M059J (cell line): ENCODE measurements at places on chromosomes 13 and 19. TPM values are rescaled to one million over a fixed set of nuclear protein-coding genes. Genes with fewer than 3 reads are reported as not detected.
A peak's percentile ranks its signal among the peaks of the same experiment; 100 is the strongest.

Gene FUT3
- not detected in 2 replicates for total RNA-seq

DNA sequence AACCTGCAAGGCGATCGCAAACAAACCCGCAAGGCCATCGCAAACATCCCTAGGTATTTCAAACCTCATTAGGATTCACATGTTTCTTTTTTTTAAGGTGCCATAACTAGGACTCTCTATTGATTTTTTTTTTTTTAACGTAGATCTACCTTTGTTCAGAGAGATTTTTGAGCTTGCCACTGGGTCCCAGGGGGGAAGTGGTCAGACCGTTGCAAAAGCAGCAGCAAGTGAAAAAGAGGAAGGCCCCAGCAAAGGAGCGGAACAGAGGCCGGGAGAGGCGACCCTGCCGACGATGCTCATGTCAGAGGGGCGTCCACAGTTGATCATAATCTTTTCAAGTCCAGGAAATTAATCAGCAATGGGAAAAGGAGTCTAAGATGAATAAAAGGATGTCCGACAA is 32.7 kb upstream of the FLT1 start:
- DNase-seq: no peak

Gene LAMP1
- 167 and 230 TPM in 2 replicates for total RNA-seq

Gene CACNG8
- total RNA-seq: 0.15 TPM in 1 of 2 replicates, not detected in the other

- no peak for DNase-seq
Observed at GRCh38 chr19:38701455-38702063, 42.7 kb downstream of the CAPN12 start.

- DNase-seq: no peak
Observed at GRCh38 chr13:26967119-26968038, 204.2 kb downstream of the USP12 start.

GRCh38 chr19:48548253-48548911 is 3.6 kb upstream of the SULT2B1 start:
- DNase-seq: no peak

- peak; percentile 100 for DNase-seq
Observed at GRCh38 chr13:110869805-110870706, 44.8 kb downstream of the ANKRD10 start.

GRCh38 chr13:112685896-112686295 is 3.9 kb upstream of the ATP11A start:
- DNase-seq: no peak

DNA sequence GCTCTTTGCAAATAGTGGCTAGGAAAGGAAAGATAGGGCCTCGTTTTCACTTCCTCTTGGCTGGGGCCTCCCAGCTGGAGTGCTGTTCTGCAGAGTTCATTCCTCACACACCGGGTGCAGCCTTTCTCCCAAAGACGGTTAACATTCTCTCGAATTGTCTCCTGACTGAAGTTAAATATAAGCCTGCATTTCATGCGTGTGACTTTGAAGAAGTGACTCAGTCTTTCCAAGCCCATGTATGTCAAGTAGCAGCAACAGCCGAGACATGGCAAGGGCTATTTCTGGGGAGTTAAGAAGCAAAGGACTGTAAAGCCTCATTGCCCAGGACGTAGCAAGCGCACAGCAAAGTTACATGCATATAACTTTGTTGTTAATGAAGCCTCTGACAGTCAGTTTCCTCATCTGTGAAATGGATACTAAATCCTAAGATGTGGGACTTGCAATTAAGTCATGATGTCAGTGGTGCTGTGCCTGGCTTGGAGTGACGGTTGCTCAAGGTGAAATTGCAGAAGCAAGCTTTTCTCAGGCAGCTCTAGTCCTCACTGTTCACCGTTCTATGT is 502.4 kb downstream of the MYO16 start:
- no peak for DNase-seq

DNA sequence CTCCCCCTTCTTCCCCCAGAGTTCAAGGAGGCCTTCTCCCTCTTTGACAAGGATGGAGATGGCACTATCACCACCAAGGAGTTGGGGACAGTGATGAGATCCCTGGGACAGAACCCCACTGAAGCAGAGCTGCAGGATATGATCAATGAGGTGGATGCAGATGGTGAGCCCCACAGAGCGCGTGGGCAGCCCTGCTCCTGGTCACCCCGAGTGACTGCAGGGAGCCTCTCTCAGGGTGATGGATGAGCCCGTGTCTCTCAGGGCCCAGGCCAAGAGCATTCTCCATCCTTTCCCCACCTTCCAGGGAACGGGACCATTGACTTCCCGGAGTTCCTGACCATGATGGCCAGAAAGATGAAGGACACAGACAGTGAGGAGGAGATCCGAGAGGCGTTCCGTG is 7.0 kb downstream of the CALM3 start:
- no peak for DNase-seq

Gene COMP
- not detected in 2 replicates for total RNA-seq

Gene ZNF571
- 1.6 and 4.4 TPM in 2 replicates for total RNA-seq

Gene TMEM150B
- total RNA-seq: not detected in 2 replicates

DNA sequence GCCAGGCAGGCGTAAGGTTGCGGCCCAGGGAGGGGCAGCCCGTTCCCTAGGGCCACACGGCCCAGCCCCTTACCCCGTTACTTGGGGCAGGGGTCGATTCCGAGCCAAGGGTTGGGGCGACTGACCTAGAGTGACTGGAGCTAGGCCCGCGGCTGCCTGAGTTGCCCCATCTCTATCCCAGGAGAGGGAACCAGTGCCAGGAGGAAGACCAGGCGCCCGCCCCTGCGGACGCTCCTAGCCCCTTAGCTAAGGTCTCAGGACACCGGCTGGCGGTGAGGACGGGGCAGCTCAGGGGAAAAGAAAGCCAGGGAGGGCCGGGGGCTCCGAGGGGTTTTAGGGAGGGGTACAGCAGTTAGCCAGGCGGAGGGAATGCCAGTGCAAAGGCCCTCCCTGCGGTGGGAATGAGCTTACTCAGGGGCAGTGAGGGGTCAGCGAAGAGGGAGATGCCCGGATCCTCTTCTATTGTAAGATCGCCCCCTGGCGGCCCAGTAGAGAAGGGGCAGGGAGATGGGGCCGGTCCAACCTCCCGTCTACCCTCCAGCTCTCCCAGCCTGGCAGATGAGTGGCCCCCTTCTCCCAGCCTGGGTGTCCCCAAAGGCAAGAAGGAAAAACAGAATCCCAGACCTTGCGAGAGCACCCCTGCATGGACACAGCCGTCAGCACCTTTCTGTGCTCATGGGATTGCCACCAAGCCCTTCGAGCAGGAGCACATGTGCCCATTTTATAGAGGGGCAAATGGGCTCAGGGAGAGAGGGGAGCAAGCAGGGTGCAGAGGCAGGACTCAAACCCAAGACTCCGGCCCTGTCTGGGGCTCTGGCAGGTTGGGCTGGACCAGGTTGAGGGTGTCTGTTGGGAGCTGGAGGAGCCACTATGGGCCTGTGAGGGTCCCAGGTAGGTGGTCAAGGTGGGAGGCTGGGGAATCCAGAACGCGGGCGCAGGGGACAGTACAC is 16.3 kb downstream of the CILP2 start:
- DNase-seq: peak; percentile 29

DNA sequence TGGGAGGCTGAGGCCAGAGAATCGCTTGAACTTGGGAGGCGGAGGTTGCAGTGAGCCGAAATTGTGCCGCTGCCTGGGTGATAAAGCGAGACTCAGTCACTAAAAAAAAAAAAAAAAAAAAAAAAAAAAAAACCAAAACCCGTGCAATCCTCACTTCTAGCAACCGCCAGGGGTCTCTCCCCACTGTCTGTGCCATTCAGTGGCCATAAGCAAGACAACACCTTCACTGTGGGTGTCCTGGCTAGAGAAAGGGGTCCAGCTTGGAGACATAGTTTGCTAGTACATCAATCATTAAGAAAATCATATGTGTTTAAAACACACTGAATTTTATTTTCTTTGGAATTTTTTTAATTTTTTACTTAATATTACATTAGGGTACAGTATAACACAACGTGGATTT is 68.2 kb downstream of the RASL11A start:
- DNase-seq: no peak

GRCh38 chr13:112958127-112958989 is 10.7 kb upstream of the MCF2L start:
- peak; percentile 1 for DNase-seq

Gene PPM1N
- 0.64 TPM in 1 of 2 replicates, not detected in the other for total RNA-seq

DNA sequence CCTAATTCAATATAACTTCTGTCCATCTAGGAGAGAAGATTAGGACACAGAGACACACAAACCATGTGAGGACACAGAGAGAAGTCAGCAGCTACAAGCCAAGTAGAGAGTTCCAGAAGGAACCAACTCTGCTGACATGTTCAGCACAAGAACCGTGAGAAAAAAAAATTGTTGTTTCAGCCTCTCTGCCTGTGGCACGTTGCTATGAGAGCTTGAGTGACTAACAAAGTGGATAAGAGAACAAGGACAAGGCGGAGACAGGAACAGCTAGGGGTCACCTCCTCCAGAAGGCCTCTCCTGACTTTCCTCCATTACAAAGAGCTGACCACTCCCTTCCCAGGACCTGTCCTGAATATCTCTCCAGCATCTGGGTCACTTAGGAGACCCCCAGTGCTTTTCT is 5.6 kb upstream of the SIGLEC12 start:
- no peak for DNase-seq

DNA sequence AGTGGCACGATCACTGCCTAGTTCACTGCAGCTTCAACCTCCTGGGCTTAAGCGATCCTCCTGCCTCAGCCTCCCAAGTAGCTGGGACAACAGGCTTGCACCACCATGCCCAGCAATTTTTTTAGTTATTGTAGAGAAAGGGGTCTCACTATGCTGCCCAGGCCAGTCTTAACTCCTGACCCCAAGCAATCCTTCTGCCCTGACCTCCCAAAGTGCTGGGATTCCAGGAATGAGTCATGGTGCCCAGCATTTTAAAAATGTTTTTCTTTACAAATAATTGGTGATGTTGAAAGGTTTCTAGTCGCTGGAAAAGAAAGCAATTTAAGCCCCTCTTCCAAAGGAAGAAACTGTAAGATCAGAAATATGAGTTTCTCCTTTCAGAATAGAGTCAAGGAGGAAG is 19.4 kb downstream of the DYRK1B start:
- no peak for DNase-seq

- DNase-seq: no peak
Observed at GRCh38 chr13:50220938-50221337, 205.7 kb downstream of the KCNRG start.

- DNase-seq: no peak
Observed at GRCh38 chr13:40494513-40494912, 171.9 kb downstream of the FOXO1 start.

Gene YJEFN3
- 0.12 TPM in 1 of 2 replicates, not detected in the other for total RNA-seq

GRCh38 chr19:10110076-10110971 is 1.2 kb upstream of the P2RY11 start:
- DNase-seq: no peak

Gene PGLYRP2
- 0.17 TPM in 1 of 2 replicates, not detected in the other for total RNA-seq
